Stomach (tissue), 19 donors: ENCODE measurements at places on chromosomes 1 and 21. TPM values are rescaled to one million over a fixed set of nuclear protein-coding genes. Genes with fewer than 3 reads are reported as not detected.

The LORICRIN gene
- not detected for total RNA-seq

DNA sequence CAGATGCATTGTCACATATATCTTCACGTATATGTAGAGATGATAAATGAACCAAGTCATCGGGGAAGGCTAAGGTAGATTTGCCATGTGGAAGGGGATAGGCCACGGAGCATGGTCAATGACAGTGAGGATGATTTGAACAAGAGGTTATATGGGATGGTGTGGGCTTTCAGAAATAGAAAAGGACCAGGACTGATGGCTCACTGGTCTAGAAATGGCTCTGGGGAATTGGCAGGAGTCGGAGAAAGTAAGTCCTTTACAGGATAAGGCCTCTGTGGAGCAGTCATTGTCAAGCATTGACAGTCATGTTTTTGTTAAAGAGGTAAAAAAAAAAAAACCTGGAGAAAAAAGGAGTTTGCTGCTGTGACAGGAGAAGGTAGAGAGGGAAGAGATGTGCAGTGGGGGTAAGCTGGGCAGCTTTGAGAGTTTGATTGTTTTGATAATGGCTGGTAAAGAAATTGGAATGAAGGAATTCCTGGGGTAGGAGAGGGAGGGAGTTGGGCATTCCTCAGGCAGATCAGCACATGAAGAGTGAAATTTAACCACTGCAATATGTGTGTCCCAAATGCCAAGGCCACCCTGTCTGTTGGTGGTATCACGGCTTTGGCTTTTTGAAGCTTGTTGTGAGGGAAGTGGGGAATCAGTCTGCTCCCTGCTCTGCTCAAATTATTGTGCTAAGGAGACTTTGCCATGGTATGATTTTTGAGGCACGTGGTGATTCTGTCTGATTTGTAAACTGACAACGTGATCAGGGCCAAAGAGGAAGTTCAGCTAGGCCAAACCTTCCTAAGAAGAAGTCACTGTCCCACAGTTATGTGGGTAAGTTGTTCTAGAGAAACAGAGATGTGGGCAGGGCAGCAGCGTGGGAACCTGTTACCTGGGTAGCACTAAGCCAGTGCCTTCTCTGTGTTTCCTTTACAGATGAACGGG is 26.0 kb downstream of the MACF1 start:
- DNase-seq: no peak

DNA sequence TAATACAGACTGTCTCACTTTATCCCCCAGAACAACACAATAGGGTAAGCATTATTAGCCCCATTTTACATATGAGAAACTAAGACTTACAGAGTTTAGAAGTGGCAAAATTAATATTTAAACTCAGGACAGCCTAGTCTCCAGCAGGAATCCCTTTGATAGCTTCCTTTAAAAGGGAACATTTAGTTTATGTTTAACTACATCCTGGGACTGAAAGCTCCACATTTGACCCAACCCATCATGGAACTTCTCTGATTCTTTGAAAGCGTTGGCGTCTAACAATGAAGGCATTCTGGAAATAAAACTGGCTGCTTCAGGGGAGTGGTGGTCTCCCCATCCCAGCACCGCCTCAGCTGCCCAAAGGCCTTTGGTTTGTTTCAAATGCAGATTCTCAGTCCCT is 250.6 kb upstream of the NFIA start:
- no peak for DNase-seq

DNA sequence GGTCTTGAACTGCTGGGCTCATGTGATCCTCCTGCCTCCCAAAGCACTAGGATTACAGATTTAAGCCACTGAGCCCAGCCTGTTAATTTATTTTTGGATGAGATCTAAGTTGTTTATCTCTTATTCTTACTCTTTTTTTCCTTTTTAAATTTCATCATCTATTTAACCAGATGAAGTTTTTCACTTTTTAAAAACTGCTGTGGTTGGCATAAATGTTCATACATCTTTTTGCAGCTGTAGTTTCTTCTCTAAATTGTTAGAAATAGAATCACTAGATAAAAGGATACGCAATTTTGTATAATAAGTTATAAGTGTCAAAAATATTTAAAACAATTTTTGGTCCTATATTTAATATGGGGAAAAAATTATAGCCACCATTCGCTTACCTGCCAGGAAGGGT is 80.3 kb upstream of the GPR88 start:
- DNase-seq: no peak

DNA sequence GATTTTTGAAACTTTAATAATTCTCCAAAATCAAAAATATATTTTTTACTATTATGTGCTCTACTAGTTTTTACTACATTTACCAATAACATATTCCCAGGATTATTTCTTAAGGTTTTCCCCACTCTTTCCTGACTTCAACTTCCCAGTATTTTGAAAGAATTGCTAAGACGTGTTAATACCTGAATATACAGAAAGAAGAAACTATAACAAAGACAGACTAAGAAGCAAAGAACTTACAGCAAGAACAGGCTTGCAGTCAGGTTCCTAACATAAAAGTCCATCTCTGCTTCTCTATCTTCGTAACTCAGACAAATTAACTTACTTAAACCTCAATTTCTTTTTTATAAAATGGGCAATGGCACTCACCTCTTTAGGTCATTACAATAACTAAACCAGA is 63.2 kb downstream of the SRSF11 start:
- DNase-seq: no peak

GRCh38 chr1:110717179-110717578 is 42.4 kb upstream of the KCNA3 start:
- no peak for DNase-seq
